ENCODE measurements at places on chromosomes 13 and 19.

DNA sequence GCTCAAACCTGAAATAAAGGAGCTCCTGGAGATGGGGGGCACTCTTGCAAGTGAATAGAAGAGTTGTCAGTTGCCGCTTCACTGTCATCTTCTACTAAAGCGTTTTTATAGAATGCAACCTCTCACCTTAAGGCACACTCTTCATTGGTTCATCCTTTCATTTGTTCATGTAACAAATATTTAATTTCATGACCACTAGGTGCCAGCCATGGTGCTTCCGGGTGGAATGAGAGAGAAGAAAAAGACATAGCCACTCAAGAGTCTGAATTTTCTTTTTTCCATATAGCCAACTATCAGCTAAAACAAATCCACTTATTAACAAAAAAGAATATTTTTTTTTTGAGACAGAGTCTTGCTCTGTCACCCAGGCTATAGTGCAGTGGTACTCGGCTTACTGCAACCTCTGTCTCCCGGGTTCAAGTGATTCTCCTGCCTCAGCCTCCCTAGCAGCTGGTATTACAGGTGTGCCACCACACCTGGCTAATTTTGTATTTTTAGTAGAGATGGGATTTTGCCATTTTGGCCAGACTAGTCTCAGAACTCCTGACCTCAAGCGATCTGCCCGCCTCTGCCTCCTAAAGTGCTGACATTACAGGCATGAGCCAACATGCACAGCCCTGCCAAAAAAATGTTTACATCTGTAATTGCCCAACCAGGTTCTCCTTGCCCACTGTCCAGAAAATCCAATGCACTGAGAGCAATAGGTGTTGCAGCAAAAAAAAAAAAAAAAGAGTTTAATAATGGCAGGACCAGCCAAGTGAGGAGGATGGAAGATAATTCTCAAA lies 22.1 kb upstream of the SACS start:
- no peak for DNase-seq

GRCh38 chr19:55251341-55252081 lies 7.3 kb downstream of the PPP6R1 start:
- DNase-seq, result no peak

GRCh38 chr13:85717921-85718320 lies 81.3 kb downstream of the SLITRK6 start:
- DNase-seq, result no peak

- no peak for DNase-seq
Observed at GRCh38 chr19:57559008-57559403, 657 bp downstream of the ZNF550 start.

GRCh38 chr13:50576156-50576555 lies 267.3 kb downstream of the DLEU7 start:
- peak; percentile 36 for DNase-seq

DNA sequence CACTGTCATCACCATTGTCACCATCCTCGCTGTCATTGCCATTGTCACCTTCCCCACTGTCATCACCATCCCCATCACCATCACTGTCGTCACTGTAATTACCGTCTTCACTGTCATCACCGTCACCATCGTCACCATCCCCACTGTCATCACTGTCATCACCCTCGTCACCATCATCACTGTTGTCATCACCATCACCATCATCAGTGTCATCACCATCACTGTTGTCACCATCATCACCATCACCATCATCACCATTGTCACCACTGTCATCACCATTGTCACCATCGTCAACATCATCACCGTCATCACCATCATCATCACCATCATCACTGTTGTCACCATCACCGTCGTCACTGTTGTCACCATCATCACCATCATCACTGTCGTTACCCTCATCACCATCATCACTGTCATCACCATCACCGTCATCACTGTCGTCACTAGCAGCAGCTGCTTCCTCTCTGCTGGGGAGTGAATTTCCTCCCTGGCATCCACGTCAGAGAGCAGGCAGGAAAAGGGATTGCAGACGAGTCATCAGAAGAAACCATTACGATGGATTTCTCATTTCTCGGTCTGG lies 27.3 kb downstream of the TMEM255B start:
- DNase-seq, result no peak
